ENCODE measurements at places on chromosomes 13 and 19. TPM values are rescaled to one million over a fixed set of nuclear protein-coding genes. Genes with fewer than 3 reads are reported as not detected.

NLRP7 gene
- not detected for total RNA-seq

MTUS2 gene
- total RNA-seq, result not detected

ZNF763 gene
- 7.0 TPM for total RNA-seq

PALM3 gene
- not detected for total RNA-seq

LILRA1 gene
- total RNA-seq, result not detected

HIF3A gene
- not detected for total RNA-seq

PBX4 gene
- 1.9 TPM for total RNA-seq

DNA sequence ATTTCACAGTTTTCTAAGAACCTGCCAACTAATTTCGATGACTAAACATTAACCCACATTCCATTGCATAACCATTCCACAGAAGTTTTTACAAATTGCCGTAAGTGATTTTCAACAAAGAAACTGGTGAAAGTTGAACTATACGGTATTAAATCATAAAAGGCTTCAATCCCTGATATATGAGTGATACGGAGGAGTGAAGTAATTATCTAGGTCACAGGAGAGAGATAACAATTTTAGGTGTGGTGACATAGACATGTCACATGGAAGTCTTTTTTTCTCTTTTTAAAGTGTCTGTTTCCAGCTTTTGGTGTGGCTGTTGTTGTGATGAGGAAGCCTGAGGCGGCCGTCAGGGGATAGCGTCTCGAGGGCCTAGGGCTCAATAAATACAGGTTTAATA is 29.4 kb downstream of the TBC1D4 start:
- peak; percentile 4 for DNase-seq

DNA sequence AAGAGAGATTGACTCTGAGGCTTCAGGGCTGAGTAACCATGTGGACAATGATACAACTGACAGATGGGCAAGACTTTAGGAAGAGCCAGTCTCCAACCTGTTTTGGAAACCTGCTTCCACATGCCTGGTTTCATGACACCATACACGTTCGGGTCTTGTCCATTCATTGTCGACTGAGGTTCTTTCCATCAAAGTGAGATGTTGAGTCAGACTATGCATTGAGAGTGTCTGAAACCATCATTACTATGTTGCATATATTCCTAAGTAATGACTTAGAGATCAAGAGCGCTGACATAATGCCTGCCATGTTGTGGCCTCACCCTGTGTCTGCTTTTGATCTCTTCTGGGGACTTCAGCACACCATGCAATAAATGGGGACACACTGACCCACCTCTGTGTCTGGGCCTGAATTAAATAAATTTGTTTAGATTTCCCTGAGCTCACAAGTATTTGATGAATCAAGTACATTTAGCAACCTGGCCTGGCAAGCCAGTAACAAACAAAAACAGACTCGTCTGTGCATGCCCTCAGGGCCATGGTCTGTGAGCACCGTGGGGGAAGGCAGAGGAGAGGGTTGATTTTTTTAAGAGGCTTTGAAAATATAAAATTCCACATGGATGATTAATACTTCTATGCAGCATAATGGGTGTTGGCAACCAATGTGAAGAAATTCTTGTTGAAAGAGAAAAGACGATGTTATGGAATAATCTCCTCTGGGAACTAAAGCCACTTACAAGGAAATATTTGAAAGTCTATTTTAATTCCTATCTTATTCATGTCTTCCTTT is 49.9 kb upstream of the UBAC2 start:
- peak; percentile 52 for DNase-seq

DNA sequence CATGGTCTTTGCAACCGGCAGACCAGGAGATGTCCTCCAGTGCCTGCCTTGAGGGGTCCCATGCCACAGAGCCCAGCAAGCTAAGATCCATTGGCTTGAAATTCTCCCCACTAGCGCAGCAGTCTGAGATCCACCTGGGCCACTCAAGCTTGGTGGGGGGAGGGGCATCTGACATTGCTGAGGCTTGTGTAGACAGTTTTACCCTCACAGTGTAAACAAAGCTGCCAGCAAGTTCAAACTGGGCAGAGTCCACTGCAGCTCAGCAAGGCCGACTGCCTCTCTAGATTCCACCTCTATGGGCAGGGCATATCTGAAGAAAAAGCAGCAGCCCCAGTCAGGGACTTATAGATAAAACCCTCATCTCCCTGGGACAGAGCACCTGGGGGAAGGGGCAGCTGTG is 32.0 kb upstream of the ITM2B start:
- DNase-seq, result no peak

DNA sequence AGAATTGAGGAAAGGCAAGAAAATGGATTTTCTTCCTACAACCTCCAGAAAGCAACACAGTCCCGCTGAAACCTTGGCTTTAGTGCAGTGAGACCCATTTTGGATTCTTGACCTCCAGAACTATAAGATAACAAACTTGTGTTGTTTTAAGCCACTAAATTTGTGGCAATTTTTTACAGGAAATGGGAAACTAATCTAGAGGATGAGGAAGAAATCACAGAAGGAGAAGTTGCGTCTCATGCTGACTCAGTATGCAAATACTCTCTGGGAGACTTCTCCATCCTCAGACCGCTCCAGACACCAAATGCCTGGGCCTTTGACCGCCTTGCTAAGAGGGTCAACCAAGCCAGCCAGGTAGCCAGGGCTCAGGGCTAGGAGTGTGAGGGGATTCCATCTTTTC is 13.1 kb upstream of the CEACAM16 start:
- peak; percentile 54 for DNase-seq

- no peak for DNase-seq
Measured at GRCh38 chr13:26880735-26881134, 120.1 kb upstream of the GPR12 start.

- no peak for DNase-seq
Measured at GRCh38 chr13:38210928-38211596, 138.6 kb upstream of the UFM1 start.

DNA sequence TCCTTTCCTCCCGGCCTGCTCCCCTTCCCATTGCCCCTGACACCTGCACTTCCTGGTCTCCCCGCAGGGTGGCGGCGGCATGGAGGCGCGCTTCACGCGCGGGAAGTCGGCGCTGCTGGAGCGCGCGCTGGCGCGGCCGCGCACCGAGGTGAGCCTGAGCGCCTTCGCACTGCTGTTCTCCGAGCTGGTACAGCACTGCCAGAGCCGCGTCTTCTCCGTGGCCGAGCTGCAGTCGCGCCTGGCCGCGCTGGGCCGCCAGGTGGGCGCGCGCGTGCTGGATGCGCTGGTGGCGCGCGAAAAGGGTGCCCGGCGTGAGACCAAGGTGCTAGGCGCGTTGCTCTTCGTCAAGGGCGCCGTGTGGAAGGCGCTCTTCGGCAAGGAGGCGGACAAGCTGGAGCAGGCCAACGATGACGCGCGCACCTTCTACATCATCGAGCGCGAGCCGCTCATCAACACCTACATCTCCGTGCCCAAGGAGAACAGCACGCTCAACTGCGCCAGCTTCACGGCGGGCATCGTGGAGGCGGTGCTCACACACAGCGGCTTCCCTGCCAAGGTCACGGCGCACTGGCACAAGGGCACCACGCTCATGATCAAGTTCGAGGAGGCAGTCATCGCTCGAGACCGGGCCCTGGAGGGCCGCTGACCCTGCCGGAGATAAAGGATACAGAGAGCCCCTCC is 1.7 kb downstream of the TRAPPC5 start:
- DNase-seq, result no peak

DNA sequence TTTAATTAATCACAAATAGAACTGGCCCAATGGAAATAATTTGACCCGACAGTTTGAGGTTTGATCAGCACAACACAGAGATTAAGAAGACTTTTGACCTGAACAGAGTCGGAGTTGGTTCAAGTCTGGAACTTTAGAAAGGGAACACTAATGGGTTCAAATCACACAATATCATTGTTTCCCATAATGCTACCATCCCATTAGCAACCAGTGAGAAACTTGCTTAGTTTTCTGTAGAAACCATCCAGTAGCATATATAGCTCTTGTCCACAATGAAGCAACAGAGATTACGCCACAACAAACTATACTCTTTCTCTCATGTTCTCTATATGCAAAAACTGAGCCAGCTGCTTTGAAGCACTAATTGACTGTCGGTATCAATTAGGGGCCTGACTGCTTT is 376.9 kb upstream of the SPRY2 start:
- DNase-seq, result no peak

GRCh38 chr13:62846302-62846701 is 1430.7 kb upstream of the PCDH20 start:
- DNase-seq, result no peak

GRCh38 chr19:7973883-7974282 is 30.4 kb upstream of the TIMM44 start:
- DNase-seq, result no peak

- DNase-seq, result no peak
Measured at GRCh38 chr19:35090506-35091214, 25.0 kb upstream of the FXYD3 start.

DNA sequence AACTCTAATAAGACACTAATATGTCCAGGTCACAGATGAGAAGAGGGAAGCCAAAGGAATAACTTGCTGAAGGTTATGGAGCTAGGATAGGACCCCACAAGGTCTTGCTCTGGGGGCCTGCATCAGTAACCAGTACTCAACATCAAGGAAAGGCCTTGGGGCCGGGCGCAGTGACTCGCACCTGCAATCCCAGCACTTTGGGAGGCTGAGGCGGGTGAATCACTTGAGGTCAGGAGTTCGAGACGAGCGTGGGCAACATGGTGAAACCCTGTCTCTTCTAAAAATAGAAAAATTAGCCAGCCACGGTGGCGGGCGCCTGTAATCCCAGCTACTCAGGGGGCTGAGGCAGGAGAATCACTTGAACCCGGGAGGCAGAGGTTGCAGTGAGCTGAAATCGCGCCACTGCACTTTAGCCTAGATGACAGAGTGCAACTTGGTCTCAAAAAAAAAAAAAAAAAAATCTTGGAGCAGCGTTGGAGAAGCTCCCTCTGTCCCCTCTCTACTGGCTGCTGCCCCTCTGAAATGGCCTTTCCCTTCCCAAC is 1.8 kb downstream of the LONP1 start:
- peak; percentile 22 for DNase-seq

DNA sequence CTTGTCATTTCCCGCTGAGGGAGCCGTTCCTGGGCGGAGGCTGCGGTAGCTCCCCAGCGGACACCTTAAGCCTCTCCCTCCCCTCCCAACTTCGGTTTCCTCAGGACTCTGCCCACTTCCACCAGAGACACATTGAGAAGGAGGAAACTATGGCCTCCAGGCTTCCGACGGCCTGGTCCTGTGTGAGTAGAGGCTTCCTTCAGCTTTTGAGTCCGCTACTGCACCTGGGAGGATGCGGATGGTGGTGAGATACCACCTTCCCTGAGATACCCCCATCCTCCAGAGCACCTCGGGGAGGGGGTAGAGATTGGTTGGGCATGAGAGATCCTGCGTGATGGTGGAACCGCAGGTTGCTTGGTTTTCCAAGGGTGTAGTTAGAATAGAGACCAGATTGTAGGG is 955 bp downstream of the ZNF274 start:
- DNase-seq, result no peak

DNA sequence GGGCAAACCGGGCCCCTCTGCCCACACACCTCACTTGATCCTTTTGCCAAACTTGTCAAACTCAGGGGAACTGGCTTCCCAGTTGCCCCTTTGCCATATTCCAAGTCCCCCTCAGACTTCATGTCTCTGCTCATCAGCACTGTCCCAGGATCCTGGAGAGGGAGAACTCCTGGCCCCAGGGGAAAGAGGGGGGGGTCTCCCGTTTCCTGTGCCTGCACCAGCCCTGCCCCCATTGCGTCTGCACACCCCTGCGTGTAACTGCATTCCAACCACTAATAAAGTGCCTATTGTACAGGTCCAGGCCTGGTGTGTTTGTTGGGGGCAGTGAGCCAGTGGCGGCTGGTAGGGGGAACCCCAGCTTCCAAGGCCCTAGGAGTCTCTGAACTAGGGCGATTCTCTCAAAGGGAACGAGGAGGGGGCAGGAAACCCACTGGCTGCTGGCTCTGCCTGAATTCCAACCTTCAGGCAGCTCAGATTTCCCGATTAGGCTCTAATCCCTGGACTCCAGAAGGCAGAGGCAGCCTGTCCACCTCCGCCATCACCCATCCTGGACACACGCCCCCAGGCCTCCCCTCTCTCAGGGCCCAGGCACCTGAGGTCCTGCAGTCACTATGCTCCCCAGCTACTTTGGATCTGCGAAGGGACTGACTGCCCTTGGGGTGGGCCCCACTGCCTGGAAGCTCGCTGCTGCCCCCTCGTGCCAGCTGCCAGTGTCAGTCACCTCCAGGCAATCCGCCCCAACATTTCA is 9.7 kb upstream of the ILF3 start:
- DNase-seq, result peak; percentile 33

GRCh38 chr19:6539514-6539913 is 8.7 kb downstream of the TNFSF9 start:
- DNase-seq, result no peak

DNA sequence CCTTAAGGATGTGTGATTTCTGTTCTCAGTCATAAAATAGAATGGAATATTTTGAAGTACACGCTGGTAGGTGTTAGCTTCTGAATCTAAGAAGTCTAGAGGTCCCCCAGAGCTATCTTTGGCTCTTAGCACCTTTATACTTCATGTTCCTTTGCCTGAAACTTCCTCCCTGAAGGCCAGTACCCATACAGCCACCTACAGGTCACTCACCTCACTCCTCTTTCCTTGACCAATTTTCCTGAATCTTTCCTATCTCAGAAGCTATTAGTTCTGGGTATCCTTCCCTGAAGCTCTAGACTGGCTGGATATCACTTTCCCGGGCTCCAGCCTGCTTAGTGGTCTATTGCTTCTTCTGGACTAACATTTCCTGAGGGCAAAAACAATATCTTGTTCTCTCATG is 93.4 kb upstream of the EDNRB start:
- DNase-seq, result no peak

GRCh38 chr13:41456768-41457588 is at the start of gene RGCC:
Gene RGCC (plus strand): TSS chr13:41457550. CDS start chr13:41457708, 158 bp downstream.
- DNase-seq, result peak; percentile 55

DNA sequence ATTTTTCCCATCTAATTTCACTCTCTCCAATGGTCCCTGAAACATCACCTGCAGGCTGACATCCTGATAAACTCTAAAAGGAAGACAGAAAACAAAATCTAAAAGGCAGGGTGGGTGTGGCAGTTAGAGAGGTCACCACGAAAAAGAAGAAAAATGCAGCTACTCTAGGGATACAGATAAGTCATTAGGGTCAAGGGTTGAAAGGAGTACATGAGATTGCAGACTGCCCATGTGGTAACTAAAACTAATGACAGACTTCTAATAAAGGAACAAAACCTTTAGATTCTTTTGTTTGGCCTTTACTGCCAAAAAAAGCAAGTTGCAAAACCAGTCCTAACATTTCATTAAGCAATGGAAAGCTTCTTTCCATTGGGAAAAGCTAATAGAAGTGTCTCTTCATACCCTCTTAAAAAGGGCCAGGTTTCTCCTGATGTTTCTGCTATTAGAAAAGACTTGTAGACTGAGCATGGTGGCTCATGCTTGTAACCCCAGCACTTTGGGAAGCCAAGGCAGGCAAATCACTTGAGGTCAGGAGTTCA is 31.0 kb downstream of the THSD1 start:
- peak; percentile 13 for DNase-seq

GRCh38 chr19:45117167-45117594 is 24.2 kb downstream of the PPP1R37 start:
- DNase-seq, result no peak

DNA sequence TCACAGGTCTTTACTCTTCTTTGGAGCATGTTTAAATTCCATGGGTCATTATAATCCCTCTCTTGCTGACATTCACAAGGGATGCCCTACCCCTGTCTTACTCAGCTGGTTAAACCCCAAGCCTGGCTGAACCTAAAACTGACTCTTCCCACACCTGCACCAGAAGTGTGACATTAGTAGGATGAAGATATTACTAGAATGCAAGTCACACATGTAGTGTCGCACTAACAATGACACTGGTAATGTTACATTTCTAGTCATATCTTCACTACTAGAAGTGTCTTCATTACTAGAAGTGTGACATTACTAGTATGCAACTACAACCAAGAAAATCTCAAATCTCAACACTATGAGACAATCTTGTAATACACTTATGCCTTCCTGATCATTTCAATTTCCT is 14.2 kb downstream of the ZAR1L start:
- no peak for DNase-seq

Measured in Caki2 (cell line).